ENCODE measurements at places on chromosomes 3 and 15.
A peak's percentile ranks its signal among the peaks of the same experiment; 100 is the strongest.

- no peak for DNase-seq
These were observed 4.3 kb downstream of the MECOM start for GRCh38 chr3:169659096-169659819.

- DNase-seq = peak; percentile 85
These were observed 509.1 kb downstream of the SHQ1 start for GRCh38 chr3:72338942-72339669.

DNA sequence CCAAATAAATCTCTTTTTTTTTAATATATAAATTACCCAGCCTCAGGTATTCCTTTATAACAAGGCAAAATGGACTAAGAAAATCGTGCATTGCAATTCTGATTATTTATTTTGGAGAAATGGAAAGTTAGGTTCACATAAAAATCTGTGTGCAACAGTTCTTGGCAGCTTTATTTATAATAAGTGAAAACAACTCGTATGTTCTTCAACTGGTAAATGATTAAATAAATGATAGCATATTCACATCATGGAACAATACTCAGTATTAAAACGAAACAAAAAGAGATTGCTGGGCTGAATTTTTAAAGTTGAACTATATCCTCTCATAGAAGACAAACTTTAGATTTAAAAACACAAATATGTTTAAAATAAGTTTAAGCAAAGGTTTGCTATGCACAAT is 176.3 kb upstream of the ZNF385D start:
- no peak for DNase-seq

DNA sequence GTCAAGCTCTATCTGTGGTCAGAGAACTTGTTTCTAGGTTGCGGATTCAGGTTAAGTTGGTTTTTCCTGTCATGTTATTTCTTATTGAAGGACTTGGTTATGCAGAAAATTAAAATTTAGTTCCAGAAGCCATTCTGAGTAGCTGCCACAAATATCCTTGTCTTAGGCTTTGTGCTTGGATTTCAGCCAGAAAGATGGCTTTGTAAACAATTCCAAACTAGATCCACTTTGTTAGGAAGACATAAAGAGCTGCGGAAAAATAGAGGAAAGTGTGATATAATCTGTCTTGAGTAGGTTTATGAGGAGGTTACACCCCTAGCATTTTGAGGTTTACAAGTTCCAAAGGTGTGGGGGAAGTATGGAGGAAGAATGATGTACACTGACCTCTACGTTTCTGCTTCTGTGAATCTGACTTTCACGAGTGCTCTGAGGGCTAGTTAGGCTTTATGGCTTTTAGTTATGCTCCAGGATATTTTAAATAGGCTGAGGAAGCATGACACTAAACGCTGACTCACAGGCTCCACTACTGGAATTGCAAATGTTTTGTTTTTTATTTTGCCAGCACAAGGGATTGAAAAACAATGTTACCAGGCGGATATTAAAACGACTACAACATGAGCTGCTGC is 46.3 kb upstream of the UTS2B start:
- DNase-seq = peak; percentile 6

- DNase-seq = no peak
These were observed 397.6 kb downstream of the FOXP1 start for GRCh38 chr3:71185733-71186455.

GRCh38 chr3:141231952-141232823 is 563 bp downstream of the PXYLP1 start:
- DNase-seq = peak; percentile 15

- DNase-seq = no peak
These were observed 100.0 kb downstream of the CACNA2D3 start for GRCh38 chr3:54222316-54222715.

DNA sequence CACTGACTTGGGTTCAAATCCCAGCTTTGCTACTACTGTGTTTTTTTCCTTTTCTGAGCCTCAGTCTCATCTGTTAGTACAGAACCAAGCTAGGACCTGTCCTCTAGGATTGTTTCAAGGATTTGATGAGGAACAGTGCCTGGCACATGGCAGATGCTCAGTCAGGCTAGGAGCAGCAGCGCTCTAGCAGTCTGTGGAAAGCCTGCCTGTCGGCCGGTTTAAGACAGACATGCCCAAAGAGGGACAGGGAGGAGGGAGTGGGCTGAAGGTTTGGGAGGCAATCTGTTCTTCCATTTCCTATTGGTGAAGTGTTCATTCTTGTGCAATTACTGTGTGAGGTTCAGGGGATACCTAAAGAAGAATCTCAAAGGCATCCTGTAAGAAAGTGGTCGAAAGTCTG is 35.1 kb upstream of the RGMA start:
- no peak for DNase-seq

GRCh38 chr3:177887475-177887874 is 648.8 kb upstream of the KCNMB2 start:
- no peak for DNase-seq

GRCh38 chr15:75672646-75673425 is 25.1 kb downstream of the SNX33 start:
- no peak for DNase-seq

DNA sequence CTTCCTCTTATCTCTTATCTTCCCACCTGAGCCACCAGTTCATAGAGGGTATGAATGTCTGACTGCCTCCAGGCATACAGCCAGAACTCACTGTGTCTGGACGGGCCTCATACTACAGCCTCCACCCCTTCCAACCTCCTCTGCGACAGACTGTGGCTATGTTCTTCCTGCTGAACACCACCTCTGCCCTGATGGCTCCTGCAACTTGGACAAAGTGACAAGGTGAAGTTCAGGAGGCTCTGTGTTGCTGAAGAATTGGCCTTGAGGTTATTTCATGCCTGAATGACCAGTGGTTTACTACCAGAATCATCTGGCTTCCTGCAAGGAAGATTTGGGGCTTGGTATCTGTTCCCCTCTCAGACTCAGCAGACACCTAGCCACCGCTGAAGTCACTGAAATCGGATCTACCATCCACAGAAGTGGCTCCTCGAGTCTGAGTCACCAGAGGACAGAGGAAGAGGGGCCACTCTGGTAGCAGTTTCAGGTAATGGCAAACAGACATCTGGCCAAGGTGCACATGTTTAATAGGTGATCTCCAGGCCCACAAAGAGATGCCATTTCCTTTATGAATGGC is 14.2 kb upstream of the ULK3 start:
- no peak for DNase-seq

GRCh38 chr3:19632099-19633074 is 301.6 kb downstream of the EFHB start:
- no peak for DNase-seq

DNA sequence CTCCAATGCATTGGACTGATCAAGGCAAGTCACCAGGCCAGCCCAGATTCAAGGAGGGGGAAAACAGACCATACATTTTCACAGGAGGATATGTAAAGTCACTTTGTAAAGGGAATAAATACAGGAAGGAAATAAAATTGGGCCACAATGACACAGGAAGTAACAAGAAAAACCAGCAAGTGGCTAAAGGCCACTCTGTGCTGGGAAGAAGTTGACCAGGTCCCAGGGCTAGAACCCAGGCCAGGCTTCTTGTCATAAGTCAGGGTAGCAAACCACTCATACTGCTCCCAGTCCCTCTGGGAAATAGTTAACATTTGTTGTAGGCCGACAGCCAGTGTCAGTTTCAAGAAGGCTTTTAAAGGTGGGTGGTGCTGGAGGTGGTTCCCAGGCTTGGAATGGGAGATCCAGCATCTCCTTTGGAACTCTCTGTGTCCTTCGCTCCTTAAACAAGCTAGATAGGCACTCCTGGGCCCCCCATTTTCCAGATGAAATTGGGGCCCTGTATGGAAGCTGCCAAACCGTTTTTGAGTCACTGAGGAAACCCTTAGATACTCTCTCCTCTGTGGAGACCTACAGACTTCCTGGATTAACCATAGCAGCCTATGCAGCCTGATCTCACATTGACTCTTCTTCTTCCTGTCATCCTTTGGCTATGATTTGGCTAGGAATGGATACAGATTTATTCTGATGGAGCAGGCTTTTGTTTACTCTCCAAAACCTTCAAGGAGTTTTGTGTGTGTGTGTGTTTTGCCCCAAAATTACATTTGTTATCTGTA is 14.7 kb upstream of the EDC3 start:
- no peak for DNase-seq

- no peak for DNase-seq
These were observed 181.6 kb downstream of the ROBO1 start for GRCh38 chr3:79586232-79586631.

DNA sequence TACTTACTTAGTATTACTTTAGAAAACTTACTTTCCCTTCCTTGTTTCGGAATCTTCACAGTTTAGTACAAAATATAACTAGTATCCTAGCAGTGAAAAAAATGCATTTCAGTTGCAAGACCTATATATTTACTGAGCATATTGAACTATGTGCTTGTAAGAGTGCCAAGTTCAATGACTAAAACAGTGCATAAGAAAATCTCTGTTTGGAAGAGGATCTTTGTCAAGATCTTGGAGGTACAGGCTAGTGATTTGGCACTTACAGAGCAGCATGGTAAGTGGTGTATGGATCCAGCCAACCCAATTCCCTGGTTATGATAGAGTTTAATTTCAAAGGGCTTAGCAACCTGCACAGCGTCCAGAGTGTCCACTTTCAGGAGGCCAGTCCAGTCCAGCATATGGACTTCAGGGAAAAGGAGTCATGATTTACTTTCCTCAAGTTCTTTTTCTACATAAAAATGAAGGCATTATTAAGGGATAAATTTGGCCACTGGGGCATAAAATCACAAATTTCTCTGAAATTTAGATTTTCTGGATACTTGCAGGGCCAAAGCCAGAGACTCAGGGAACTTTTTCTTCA is 625.8 kb upstream of the BCHE start:
- no peak for DNase-seq

- no peak for DNase-seq
These were observed 50.3 kb upstream of the ACTL6A start for GRCh38 chr3:179512378-179512777.

DNA sequence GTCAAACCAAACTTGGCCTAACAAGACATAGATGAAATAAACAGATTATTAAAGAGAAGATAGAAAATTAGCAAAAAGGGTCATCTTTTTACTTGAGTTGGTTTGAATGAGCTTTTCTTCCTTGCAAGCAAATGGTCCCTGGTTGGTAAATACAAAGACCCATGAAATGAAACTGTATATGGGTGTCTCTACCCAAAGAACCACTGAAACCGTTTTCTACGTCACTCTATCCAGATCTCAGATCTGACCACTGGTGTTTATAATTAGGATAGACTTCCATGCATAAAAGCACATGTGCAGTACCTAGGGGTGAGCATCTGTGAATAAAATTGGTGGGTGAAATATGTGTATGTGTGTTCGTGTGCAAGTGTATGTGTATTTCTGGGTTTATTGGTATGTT is 73.2 kb downstream of the CLDN11 start:
- DNase-seq = no peak

GRCh38 chr15:85950101-85950500 is 129.6 kb upstream of the AGBL1 start:
- DNase-seq = no peak

GRCh38 chr3:52444860-52445793 is at the start of gene SEMA3G:
Gene SEMA3G (minus strand): TSS chr3:52445103. CDS start chr3:52445027, 76 bp downstream.
- peak; percentile 76 for DNase-seq

- DNase-seq = no peak
These were observed 33.8 kb downstream of the PIK3R4 start for GRCh38 chr3:130712718-130713423.

- no peak for DNase-seq
These were observed 427.1 kb upstream of the C2CD4B start for GRCh38 chr15:62591842-62592838.

GRCh38 chr3:133188996-133189395 is 150.8 kb downstream of the TMEM108 start:
- DNase-seq = no peak

GRCh38 chr3:49351521-49352011 is 6.6 kb downstream of the GPX1 start:
- DNase-seq = peak; percentile 58

DNA sequence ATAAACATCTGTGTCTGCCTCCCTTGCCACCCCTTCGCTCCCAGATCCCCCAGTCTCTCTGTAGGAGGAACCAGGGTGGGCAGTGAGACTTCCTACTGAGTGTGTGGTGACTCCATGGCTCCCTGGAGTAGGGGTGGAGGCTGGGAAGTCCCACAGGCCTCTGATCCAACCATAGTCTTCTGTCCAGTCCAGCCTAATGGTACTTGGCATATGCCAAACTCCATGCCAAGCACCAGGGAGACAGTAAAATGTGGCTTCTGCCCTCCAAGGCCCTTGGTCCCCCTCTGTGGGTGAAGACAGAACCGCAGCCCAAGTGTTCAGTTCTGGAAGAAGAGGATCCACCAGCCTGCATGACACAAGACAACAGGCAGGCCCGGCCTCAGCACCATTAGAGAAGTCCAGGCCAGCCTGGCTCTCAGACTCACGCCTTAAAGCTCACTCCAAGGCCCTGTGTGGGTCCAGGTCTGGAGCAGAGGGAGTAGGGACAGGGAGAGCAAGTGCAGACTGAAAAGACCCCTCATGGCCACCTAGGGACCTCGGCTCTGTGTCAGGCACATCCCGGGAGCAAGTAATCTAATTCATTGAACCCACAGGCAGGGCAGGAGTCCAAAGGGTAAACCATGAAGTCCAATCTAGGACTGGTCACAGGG is 112.7 kb downstream of the ETFA start:
- no peak for DNase-seq

DNA sequence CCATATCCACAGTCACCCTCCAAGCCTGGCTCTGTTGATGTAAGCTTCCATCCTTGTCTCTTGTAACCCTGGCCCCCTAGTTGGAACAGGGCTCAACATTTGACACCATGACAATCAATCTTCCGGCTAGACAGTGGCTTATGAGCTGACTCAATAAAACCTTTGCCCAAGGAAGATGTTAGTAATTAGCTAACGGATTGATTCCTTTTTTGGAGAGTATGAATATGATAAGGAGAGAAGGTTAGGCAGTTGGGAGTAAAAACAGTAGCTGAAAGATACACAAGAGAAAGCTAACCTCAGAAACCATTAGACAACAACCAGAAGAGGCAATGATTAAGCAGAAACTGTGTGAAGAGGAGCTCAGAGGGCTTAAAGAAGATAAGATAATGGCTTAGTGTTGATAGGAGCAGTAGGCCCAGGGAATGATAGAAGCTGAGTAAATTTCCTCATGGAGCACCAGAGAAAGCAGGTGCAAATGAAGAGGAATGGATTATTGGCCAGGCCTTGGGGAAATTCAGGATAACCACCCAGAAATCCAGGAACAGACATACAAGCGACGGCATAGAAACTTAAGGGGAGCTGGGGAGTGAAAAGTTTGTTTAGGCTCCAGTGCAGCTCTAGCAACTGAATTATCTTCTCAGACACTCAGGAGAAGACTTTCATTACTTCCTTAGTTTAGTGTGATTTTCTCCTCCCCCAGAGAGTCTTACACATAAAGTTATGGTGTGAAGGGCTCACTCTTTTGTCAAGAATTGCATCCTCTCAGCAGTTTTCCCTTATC is 7.8 kb upstream of the RFX7 start:
- no peak for DNase-seq

DNA sequence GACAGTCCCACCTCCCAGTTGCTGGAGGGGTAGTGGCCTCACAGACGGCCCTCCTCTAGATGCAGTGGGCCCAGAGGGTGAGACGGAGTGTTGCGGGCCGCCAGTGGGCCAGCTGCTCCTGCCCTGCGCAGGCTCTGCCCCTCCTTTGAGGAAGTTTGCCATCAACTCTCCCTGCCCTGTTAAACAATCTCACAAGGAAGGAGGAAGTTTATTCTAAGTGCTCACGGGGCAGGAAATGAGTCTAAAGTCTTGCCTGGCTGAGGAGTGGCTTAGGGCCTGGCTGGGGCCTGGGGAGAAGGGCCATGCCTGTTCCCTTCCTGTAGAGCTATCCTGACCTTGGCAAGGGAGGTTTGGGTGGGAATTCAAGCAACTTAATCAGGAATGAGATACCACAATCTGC is at the start of gene FAM3D:
TSS of gene FAM3D (minus strand) at position 92 of the 400 bp plus-strand sequence. CDS start 11,211 bp downstream, outside the sequence.
- no peak for DNase-seq

GRCh38 chr3:107953722-107954121 is 137.1 kb downstream of the CD47 start:
- no peak for DNase-seq

Measured in H54 (cell line).